ENCODE measurements at places on chromosomes 2 and 18.

- no peak for DNase-seq
Measured at GRCh38 chr2:240846873-240847595, 21.6 kb upstream of the AGXT start.

DNA sequence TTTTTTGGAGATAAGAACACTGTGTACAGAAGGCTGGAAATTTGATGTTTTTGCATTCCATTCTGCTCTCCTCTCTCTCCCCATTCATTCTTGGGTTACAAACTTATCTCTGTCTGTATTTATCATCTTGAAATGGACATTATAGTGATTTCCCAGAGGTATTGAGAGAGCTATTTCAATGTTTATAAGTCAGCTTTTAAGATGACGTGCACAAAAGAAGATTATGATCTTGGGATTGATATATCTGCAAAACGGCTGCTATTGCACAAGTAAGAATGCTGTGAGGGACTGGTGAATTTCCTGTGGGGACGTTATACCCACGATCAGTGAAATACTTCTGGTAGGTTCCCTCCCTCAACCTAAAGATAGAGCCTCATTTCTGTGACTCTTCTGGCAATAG is 61.0 kb upstream of the DTNA start:
- no peak for DNase-seq

DNA sequence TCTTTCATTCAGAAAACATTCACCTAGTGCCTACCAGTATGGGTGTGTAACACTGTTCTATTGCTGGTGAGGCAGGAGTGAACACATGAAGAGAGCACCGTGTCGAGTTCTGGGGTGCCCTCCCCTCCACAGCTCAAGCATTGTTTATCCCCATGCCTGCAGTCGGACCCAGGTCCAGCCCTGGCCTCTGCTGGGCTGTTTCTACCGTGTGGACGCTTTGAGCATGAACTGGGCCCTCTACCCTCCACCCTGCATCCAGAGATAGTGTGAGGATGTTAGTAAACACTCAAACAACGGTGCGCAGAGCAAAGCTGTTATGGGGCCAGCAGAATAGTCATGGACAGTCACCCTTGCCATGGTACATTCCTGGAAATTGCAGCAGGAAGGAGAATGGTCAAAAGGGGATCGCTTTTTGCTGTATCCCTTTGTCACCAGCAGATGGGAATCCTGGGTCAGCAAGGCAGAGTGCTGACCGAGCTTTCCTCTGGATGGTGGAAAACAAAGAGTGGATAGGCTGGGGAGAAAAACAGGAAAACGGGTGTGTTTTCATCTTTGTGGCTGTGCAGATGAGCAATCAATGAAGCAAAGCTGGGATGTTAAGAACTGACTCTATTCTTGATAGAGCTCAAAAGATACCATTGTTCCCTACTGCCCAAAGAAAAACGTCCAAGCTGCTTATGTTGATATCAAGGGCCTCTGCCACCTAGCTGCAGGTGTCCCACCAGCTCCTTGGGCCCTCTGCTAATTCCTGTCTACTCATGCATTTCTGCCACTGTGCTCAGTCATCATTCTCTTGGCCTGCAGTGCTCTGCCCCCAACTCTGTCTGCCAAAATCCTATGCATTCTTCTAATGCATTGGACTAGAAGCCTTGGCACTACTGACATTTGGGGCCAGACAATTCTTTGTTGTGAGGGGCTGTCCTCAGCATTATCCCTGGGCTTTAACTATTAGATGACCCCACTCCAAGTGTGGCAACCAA is 38.7 kb downstream of the REEP1 start:
- DNase-seq, result no peak

- DNase-seq, result no peak
Measured at GRCh38 chr2:144798034-144798433, 278.1 kb upstream of the ZEB2 start.

DNA sequence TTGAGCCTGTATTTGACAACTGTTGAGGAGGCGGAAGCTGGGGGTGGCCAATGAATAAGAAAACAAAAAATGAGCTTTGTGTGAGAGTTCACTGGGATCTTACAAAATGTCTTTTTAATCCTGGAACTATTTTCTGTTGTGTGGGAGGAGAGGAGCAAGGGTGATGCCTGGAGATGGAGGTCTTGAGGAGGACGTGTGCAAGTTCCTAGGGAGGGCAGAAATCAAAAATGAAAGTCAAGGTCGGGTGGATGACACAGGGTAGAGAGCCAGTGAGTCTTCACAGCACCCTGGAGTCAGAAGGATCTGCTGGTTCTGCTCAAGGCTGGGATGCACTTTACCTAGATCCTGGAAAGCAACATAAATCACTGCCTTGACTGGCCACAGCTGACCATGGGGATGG is 180.3 kb upstream of the PKDCC start:
- DNase-seq, result no peak

DNA sequence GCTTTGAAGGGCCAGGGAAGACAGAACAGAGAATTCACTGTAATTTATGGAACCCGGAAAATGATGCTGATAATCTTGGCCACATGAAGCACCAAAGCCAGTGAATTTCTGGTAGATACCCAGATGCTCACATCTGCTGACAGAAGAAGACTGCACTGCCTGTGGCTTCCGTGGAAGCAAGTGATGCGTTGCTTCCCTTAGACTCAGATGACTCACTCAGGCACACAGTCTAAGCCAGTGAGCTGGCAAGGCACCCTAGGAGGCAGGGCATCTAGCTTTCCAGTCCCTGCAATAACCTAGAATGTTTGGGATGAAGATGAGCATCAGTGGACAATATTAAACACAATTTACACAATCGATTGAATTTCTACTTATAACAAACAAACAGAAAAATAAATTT is 284.7 kb downstream of the CMPK2 start:
- DNase-seq, result no peak

- no peak for DNase-seq
Measured at GRCh38 chr2:43302961-43303494, 76.6 kb upstream of the ZFP36L2 start.

GRCh38 chr2:159513745-159514144 is 102.6 kb downstream of the BAZ2B start:
- DNase-seq, result no peak

- no peak for DNase-seq
Measured at GRCh38 chr2:166334805-166335204, 40.9 kb downstream of the SCN9A start.

DNA sequence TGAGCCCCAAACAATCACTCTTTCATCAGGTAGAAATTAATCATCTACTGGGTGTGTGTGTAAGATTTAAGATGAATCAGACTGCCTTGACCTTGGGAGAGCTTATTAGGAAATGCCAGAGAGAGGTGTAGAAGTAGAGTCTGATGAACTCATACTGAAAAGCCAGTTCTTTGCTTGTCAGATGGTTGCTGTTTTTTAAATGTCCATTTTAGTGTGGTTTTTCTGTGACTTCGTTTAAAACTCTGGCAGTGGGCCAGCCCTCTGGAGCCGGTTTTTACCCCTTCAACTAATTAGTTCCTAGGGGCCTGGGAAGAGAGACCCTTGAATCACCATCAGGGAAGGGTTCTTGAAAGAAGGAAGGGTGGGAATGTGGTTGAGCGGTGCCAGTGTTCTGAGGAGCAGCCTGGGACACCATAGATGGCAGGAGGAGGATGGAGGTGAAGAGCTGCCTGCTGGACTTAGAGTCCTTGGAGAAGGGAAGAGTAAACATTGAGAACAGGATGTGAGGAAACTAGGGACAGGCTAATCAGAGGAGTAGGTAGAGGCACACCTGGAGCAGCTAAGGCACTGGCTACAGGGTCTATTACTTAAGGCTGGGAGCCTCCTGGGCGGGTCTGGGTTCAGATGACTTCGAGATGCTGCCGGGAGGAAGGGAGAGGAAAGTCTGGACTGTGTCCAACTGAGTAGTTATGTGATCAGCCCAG is 66.1 kb downstream of the LRRFIP1 start:
- peak; percentile 60 for DNase-seq

DNA sequence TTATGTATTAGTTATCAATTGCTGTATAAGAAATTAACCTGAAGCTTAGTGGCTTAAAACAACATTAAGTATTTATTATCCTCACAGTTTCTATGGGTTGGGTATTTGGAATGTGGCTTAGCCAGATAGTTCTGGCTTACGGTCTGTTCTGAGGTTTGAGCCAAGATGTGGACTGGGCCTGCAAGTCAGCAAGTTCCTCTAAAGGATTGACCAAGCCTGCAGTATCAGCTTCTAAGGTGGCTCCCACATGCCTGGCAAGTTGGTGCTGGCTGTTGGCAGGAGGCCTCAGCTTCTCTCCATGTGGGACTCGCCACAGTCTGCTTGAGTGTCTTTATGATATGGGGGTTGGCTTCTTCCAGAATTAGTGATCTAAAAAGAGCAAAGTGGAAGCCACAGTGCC is 45.0 kb upstream of the TCF4 start:
- DNase-seq, result no peak

GRCh38 chr18:27184115-27185024 is 738 bp downstream of the CHST9 start:
- no peak for DNase-seq

GRCh38 chr2:27852691-27853090 is 37.5 kb downstream of the RBKS start:
- DNase-seq, result no peak

DNA sequence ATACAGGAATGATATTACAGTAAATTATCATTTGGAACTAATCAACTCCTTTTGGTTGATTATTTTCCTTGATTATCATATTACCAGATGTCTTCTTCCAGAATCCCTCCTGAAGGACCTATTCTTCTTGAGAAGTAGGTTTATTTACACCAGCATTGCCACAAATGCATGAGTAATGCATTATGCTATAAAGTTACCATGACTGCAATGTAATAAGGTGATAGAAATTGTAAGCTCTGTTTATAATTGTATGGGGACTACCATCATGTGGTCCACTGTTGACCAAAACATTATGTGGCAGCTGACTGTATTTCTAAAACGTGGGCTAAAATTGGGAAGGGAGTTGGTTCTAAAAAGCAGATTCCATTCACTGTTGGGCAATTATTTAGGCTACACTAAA is 602.2 kb downstream of the NYAP2 start:
- DNase-seq, result no peak

DNA sequence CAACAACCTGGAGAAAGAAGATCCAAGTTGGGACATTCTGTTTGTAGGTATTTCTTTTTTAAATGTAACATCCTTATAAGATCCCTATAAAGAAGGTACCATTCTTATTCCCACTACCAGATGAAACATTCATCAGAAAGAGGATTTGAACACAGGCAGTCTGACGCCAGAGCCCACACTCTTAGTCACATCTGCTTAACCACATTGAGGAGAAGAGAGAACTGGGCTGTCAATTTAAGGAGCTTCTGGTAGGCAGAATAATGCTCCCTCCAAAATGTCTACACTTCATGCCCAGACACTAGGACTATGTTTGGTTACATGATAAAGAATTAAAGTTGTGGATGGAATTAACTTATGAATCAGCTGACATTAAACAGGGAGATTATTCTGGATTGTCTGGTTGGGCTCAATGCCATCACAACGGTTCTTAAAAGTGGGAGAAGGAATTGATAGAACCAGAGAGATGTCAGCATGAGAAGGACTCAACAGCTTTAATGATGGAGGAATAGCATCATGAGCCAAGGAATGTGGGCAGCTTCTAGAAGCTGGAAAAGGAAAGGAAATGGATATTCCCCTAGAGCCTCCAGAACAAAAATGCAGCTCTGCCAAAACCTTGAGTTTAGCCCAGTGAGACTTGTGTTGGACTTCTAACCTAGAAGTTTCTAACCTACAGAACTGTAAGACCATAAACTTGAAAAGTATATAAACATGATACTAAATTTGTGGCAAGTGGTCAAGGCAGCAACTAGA is 82.2 kb downstream of the KLF7 start:
- no peak for DNase-seq

GRCh38 chr2:37619959-37620300 is 51.5 kb downstream of the CDC42EP3 start:
- DNase-seq, result no peak

GRCh38 chr2:132607426-132608090 is 62.4 kb downstream of the LYPD1 start:
- DNase-seq, result no peak

DNA sequence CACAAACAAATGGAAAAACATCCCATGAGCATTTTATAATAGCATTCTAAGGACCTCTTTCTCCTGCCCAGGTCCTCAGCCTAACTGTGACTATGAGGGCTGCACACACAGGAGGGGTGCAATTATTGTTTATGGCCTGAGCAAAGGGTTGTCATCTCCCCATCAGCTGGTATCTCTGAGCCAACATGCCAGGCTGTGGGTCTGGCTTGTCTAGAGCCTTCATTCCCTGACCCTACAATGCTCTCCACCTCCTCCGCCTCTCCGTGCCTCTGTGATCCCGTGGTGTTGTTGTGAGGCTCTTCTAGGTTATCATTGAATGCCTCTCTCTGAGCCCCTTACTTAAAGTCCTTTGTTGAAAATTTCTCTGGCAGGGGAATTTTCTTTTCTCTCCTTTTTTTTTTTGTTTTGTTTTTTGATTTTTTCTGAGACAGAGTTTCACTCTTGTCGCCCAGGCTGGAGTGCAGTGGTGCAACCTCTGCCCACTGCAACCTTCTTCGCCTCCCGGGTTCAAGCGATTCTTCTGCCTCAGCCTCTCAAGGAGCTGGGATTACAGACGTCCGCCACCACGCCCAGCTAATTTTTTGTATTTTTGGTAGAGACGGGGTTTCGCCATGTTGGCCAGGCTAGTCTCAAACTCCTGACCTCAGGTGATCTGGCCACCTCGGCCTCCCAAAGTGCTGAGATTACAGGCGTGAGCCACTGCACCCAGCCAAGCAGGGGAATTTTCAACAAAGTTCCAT is 126.4 kb downstream of the SMAD7 start:
- no peak for DNase-seq

DNA sequence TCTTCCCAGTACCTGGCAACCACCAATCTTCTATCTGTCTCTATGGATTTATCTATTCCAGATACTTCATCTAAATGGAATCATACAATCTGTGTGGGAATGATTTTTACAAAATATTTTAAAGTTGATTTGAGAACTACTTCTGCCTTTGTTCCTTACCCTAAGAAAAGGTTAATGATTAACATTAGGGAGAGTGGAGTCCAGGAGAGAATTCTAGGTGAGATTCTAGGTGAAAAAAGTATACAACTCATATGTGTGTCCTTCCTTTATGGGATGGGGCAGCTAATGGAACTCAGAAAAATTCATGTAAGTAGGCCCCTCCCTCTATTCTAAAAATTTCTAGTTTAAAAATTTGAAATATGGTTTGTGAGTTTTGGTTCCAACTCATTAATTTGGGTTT is 35.9 kb upstream of the WDSUB1 start:
- DNase-seq, result no peak

DNA sequence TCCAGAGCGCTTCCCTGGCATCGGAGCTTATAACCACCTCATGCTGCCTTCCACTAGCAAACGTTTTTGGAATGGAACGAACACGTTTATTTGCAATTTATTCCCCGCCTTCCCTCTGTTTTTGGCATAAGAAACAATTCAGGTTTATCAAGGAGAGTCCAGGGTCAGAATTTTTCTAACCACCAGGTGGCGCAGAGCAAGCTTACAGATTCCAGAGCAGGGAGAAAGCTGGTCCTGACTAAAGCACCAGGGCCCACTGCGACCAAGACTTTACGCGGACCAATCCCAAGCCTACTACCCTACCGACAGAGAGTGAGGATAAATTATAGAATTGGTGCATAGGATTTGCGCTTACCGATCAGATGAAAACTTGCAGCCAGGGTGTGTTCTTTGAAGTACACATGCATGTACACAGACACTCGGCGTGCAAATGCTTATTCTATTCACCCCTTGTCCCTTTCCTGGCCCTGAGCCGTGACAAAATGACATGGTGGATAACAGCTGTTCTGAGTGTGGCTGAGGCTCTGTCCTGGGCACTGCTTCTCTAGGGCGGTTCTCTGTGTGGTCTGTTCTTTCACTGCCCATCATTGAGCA is 34.7 kb downstream of the NAPG start:
- DNase-seq, result peak; percentile 55
